ENCODE measurements at places on chromosomes 16 and 17.

DNA sequence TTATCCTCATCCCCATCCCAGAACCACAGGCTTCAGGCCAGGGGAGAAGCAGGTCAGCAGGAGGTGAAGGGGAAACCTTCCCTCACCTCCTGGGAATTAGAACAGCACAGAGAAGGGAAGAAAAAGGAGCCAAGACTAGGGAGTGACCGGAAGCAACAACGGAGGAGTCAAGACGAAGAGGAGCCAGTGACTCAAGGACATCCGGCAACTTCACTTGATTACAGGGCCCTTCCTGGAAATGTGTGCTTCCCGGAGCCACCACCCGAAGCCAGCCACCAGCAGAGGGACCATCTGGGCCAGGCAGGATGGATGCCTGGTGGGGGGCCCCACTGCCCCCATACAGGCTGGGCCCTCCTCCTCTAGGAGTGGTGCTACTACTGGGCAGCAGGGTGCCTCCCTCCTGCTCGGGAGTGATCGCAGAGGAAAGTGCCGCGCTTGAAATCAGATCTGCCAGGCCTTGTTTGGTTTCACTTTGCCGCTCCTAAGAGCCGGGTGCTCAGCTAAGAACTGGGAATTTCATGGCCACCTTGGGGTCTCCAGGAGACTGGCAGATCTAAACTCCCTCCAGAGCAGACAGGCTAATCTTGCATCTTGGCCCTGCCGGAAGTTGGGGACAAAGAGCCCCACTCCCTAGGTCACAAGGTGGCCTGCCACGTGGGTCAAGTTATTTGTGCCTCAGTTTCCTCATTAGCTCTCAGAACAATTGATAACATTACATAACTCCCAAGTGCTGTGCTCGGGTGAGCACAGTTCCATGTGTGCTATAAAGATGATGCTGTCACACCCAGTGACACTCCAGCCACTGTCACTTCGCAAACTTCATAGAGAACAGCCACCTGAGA lies 6.6 kb downstream of the CDC42EP4 start:
- no peak for DNase-seq

- DNase-seq = no peak
These were observed 35.1 kb upstream of the CHMP6 start for GRCh38 chr17:80956321-80957190.

DNA sequence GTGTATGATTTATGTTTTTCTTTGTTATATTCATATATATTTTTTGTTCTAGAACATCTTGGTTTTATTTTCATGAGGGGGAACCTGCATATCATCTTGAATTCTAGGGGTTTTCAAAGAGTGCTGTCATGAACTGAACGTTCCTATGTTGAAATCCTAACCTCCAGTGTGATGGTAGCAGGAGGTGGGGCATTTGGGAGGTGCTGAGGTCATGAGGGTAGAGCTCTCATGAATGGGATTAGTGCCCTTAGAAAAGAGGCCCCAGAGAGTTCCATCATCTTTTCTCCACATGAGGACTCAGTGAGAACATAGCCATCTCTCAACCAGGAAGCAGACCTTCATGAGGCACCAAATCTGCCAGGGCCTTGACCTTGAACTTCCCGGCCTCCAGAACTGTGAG lies 34.6 kb upstream of the CCDC182 start:
- no peak for DNase-seq

DNA sequence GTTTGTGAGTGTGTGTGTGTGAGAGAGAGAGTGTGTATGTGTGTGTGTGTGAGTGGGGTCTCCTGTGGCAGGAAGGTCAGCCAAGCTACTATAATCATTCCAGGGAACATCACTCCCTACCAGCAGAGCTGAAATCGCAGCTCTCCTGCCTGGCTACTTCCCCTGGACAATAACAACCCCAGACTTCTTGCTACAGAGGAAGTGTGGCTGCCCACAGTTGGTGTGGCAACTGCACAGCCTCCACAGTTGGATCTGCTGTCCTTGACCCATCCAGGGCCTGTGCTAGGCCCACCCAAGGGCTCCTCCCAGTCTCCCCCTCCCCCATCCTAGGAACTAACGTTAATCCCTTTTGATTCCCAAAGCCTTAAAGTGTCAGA lies 1.5 kb downstream of the SLC13A5 start:
- no peak for DNase-seq

DNA sequence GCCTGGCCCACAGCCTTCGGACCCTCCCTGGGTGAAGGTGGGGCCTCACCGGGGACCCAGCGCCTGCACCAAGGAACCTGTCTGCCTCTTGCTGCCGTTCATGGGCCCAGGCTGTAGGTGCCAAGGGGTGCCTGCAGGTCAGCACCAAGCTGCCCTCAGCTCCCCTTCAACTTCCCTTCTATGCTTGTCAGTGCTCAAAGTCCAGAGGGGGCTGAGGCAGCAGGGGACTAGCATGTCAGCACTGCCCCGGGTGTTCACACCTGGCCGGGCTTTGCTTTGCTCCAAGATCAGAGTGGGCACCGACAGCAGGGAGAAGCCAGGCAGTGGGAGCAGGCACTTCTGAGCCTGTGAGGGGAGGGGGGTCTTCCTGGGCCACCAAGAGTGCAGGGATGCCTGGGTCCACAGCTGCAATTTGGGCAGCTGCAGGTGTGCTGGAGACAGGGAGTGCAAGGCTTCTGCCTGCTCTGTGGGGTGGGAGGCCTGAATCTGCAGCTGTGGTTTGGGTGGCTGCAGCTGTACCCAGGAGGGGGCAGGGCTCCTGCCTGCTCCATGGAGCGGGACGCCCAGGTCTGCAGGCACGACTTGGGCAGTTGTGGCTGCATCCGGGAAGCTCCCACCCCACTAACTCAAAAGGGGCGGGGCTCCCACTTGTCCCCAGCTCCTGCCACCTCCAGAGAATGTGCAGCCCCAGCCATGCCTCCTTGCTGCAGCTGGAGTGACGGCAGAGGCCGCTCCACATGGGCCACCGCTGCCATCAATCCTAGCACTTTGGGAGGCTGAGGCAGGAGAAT lies 27.6 kb upstream of the PRM1 start:
- no peak for DNase-seq

DNA sequence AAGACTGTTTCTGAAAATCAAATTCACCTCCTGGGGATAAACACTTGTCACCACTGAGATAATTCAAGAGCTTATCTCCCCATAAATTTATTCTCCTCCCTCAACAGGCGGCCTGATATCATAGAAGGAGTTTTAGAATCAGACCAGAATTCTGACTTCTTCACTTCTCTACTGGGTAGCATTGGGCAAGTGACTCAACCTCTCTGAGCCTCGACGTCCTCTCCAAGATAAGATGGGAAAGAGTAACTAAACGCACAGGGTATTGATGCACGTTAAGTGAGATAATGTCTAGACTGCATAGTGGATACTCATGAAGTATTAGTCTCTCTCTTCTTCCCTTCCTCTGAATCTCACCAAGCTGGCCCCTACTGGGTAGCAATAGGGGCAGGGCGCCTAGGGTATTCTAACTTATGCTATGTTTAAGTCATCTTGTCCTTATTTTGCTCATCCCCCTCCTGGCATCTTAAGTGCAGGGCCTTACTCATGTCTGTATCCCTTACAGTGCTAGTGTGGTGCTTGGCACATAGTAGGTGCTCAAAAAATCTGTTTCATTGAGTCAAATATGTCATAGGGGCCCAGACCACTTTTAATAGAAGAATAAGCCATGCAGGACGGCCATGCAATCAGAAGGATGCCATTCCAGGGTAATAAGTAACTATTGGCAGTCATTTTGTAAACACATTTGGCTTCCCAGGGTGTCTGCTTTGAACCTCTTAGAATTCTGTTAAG lies 476.4 kb upstream of the CCL2 start:
- no peak for DNase-seq

DNA sequence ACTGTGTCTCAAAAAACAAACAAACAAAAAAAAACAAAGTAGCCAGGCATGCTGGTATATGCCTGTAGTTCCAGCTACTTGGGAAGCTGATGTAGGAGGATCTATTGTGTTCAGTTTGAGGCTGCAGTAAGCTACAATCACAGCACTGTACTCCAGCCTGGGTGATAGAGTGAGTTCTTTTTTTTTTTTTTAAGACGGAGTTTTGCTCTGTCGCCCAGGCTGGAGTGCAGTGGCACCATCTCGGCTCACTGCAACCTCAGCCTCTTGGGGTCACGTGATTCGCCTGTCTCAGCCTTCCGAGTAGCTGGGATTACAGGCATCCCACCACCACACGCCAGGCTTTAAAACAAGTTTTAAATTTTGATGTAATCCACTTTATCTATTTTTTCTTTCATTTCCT lies 80.2 kb upstream of the STAC2 start:
- no peak for DNase-seq

DNA sequence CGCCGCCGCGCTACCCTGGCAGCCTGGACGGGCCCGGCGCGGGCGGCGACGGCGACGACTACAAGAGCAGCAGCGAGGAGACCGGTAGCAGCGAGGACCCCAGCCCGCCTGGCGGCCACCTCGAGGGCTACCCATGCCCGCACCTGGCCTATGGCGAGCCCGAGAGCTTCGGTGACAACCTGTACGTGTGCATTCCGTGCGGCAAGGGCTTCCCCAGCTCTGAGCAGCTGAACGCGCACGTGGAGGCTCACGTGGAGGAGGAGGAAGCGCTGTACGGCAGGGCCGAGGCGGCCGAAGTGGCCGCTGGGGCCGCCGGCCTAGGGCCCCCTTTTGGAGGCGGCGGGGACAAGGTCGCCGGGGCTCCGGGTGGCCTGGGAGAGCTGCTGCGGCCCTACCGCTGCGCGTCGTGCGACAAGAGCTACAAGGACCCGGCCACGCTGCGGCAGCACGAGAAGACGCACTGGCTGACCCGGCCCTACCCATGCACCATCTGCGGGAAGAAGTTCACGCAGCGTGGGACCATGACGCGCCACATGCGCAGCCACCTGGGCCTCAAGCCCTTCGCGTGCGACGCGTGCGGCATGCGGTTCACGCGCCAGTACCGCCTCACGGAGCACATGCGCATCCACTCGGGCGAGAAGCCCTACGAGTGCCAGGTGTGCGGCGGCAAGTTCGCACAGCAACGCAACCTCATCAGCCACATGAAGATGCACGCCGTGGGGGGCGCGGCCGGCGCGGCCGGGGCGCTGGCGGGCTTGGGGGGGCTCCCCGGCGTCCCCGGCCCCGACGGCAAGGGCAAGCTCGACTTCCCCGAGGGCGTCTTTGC lies 3.1 kb downstream of the HIC1 start:
- DNase-seq = no peak

DNA sequence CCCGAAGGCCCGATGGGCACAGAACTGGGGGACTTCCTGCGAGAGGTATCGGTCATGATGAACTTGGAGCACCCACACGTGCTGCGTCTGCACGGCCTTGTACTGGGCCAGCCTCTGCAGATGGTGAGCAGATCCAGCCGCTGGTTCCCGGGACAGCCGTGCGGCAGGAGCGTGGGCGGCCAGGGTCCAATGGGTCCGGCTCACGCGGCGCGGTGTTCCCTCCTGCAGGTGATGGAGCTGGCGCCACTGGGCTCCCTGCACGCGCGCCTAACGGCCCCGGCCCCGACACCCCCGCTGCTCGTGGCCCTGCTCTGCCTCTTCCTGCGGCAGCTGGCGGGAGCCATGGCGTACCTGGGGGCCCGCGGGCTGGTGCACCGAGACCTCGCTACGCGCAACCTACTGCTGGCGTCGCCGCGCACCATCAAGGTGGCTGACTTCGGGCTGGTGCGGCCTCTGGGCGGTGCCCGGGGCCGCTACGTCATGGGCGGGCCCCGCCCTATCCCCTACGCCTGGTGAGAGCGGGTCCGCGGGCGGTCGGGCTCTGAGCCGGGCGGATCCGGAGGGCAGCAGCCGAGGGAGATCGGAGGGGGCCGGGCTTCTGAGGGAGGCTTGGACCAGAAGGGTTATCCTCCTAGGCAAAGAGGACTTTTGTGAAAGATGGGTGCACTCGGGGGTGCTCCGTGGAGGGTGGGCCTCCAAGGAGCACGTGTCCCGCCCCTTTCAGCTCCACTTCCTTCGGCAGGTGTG lies 3.0 kb downstream of the TNK1 start:
- DNase-seq = no peak

DNA sequence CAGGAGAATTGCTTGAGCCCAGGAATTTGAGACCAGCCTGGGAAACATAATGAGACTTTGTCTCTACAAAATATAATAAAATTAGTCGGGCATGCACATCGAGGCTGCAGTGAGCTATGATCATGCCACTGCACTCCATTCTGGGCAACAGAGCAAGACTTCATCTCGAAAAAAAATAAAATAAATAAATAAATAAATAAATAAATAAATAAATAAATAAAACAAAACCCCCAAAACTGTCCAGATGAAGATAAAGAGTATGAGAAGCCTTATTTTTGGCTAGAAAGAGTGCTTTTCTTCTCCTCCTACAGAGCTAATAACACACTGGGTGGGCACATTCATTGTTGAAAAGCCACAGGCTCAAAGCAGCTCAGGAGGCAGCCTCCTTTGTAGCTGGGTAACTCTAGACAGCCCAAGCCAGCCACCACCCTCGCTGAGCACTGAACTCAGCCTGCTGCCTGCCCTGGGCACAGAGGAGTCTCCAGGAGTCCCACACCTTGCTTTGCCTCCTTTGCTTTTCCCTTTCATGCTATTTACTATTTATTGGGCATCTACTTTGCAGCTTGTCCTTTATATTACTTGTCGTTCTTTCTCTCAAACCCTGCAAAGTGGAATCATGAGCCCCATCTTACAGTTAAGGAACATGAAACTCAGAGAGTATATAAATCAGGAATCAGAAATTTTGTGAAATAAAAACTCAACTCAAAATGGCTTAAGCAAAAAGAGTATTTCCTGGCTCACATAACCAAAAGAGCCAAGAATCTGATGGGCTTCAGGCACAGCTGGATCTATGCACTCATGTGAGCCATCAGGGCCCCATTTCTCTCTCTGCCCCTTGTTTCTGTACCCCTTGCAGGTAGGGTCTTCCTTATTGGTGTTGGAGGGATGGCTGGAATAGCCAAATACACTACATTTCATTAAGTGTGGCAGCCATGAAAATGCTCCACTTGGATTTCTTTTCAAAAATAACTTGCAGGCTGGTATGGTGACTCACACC lies 18.1 kb upstream of the C16orf87 start:
- DNase-seq = no peak

- no peak for DNase-seq
These were observed 3.8 kb upstream of the TMC7 start for GRCh38 chr16:18979936-18980335.

DNA sequence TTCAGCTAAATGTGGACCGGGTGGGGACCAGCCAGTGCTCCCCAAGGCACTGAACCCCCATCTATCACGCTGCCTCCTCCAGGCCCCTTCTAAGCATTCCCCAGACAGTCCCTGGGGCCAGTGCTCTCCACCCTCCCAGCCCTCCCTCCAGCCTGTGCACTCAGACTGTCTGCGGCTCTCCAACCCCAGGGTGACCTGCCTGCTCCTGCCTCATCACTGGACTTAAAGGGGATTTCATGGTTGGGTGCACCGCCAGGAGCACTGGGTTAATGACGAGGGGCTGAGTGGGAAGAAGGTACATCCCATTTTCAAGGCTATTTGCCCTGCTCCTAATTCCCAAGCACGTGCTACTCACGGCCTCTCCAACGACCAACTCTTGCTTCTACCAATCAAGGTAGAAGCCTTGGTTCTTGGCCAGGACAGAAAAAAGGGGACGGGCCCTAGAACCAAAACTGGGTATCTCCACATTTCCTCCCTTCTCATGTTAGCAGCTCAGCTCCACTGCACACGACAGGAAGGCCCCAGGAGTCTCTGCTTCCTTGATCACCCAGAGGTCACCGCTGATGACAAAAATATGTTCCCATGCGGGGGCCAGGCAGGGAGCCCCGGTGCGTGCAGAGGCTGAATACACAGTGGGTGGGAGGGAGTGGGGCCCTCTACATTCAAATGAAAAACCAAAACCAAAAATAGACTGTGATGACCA lies 3.5 kb upstream of the ABR start:
- DNase-seq = no peak

All from NCI-H187 treated with DMSO at 0.1 percent for 48 hours (cell line).